IPS DF 6.9 (cell line): ENCODE measurements at places on chromosomes 7 and 10.

DNA sequence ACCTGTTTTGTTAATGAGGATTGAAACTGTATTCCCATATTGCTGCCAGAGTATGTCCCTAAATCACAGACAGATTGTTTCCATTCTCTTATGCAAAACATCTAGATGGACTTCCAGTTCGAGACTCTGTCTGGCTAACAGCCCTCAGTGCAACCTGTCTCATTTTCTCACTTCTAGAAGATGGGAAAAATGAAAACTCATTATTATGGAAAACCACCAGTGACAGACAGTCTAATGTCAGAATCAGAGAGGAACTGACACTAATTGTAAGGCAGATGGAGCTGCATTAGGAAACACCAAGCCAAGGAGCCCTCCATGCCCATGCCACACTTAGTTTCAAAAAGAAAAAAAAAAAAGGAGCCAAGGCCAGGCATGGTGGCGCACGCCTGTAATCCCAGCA, 61.6 kb downstream of the NPSR1 start:
- no peaks in the 10 kb centered on the region for H3K4me1 ChIP-seq
- no peak overlapping the region for H3K27ac ChIP-seq
- no peaks in the 10 kb centered on the region for H3K36me3 ChIP-seq
- DNase-seq = no peak

GRCh38 chr10:110842326-110842904, 29.3 kb upstream of the PDCD4 start:
- DNase-seq = no peak
- no peak overlapping the region for H3K4me3 ChIP-seq
- H3K4me1 ChIP-seq = 0 out of 2 replicates have a peak, but pooled peaks cover 1% of the 10 kb centered on the region
- no peaks in the 10 kb centered on the region for H3K36me3 ChIP-seq
- H3K27me3 ChIP-seq = no peaks in the 10 kb centered on the region

DNA sequence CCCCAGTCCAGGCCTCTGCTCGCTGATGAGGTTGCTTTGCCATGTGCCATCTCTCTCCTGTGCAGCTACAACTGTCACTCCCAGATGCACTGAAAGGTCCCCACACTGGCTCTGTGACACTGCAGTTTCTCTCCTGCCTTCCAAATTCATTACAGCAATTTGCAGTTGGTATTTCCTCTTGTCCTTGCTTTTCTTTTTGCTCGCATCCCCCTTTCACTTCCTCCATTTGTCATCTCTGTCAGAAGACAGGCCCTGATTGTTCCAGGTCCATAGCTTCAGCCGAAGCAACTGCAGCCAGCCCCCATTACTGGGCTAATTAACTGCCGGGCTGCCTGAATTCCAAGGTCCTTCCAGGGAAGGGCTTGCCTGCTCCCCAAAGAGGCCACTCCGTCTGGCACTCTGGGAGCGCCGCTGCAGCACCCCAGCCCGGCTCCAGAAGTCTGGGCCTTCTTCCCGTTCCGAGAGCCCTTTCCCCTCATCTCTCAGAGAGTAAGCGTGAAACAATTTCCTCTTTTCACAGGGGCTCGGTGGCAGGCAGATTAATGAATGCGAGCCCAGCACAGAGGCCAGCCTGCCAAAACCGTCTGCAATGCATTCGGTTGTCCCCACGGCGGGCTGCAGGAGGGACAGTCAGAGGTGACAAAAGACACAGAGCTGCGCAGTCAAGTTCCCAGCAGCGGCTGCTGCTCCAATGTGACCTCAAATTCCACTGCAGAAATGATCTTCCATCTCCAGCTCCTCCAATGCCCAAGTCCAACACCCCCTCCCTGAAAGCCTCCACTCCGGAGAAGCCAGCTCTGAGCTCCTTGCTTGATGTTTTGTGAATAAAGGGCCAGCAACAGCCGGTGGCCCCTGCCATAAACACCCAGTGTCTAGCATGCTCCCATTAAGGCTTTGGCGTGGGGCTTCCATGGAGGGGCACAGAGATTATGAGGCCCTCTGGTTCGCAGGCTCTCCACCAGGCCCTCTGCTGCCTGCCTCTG, 279.4 kb upstream of the HABP2 start:
- H3K4me1 ChIP-seq = no peaks in the 10 kb centered on the region
- no peak overlapping the region for H3K4me3 ChIP-seq
- no peaks in the 10 kb centered on the region for H3K36me3 ChIP-seq

- peaks cover 50% of the 10 kb centered on the region for H3K27me3 ChIP-seq
- H3K4me3 ChIP-seq = no peak overlapping the region
- no peak overlapping the region for H3K27ac ChIP-seq
- no peaks in the 10 kb centered on the region for H3K4me1 ChIP-seq
- no peaks in the 10 kb centered on the region for H3K36me3 ChIP-seq
- no peak for DNase-seq
Observed at GRCh38 chr7:69622014-69622835, 23.9 kb downstream of the AUTS2 start.

DNA sequence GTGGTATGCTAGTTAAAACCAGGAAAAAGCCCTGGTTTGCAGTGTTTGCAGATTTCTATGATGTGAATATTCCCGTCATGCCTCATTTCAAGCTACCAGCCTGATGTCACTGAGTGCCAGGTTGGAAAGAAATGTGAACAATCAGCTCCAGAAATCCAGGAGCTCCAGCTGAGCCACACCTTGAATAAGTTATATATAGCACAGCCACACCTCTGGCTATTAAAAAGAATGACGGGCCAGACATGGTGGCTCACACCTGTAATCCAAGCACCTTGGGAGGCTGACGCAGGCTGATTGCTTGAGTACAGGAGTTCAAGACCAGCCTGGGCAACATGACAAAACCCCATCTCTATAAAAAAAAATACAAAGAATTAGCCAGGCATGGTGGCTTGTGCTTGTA, 18.7 kb upstream of the SLF2 start:
- no peak overlapping the region for H3K27ac ChIP-seq
- H3K4me3 ChIP-seq = no peak overlapping the region
- no peaks in the 10 kb centered on the region; the same call in 1 of the 2 replicates for H3K4me1 ChIP-seq
- H3K27me3 ChIP-seq = no peaks in the 10 kb centered on the region

- no peak for DNase-seq
- H3K27ac ChIP-seq = no peak overlapping the region
- no peak overlapping the region for H3K4me3 ChIP-seq
- H3K36me3 ChIP-seq = no peaks in the 10 kb centered on the region
- peaks cover 6% of the 10 kb centered on the region for H3K4me1 ChIP-seq
Observed at GRCh38 chr10:11209830-11210181, 192.1 kb downstream of the CELF2 start.

- H3K36me3 ChIP-seq = no peaks in the 10 kb centered on the region
- H3K4me3 ChIP-seq = no peak overlapping the region
- DNase-seq = no peak
- peaks cover 2% of the 10 kb centered on the region; the same call in 1 of the 2 replicates for H3K4me1 ChIP-seq
Observed at GRCh38 chr7:106177300-106177690, 65.2 kb upstream of the SYPL1 start.

- no peaks in the 10 kb centered on the region for H3K4me1 ChIP-seq
- no peaks in the 10 kb centered on the region for H3K36me3 ChIP-seq
- no peaks in the 10 kb centered on the region for H3K27me3 ChIP-seq
- DNase-seq = no peak
- H3K27ac ChIP-seq = no peak overlapping the region
Observed at GRCh38 chr7:142172932-142173331, 61.4 kb downstream of the MGAM2 start.

DNA sequence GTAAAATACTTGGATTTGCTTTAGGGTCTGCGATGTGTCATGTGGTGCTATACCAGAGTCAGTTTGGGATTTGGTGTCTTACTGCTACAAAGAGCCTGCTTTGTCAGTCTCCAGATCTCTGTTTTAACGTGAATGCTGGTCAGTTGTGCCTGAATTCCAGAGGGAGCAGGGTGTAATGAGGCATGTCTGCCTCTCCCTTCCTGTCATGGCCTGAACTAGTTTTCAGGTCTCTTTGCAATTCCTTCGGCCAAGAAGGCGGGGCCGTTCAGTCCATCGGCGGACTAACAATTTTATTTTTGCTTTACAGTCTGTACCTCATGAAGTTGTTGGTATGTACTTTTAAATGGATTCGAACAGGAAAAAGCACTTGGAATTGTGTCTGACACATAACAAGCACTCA, 465.1 kb upstream of the ADARB2 start:
- no peak overlapping the region for H3K27ac ChIP-seq
- H3K4me3 ChIP-seq = no peak overlapping the region
- H3K36me3 ChIP-seq = no peaks in the 10 kb centered on the region
- peaks cover 1% of the 10 kb centered on the region; the same call in 1 of the 2 replicates for H3K4me1 ChIP-seq

- peaks cover 4% of the 10 kb centered on the region for H3K36me3 ChIP-seq
- H3K27ac ChIP-seq = no peak overlapping the region
- no peak for DNase-seq
- no peaks in the 10 kb centered on the region for H3K27me3 ChIP-seq
Observed at GRCh38 chr10:125123476-125124114, 36.8 kb downstream of the CTBP2 start.

GRCh38 chr10:109861081-109861480, 62.2 kb downstream of the XPNPEP1 start:
- DNase-seq = no peak
- H3K36me3 ChIP-seq = 0 out of 2 replicates have a peak, but pooled peaks cover 2% of the 10 kb centered on the region
- H3K27ac ChIP-seq = no peak overlapping the region
- no peaks in the 10 kb centered on the region for H3K27me3 ChIP-seq

GRCh38 chr7:1505731-1506550, 1.8 kb upstream of the INTS1 start:
- DNase-seq = no peak
- H3K4me3 ChIP-seq = no peak overlapping the region
- H3K27me3 ChIP-seq = no peaks in the 10 kb centered on the region
- H3K36me3 ChIP-seq = peaks cover 12% of the 10 kb centered on the region
- peaks cover 4% of the 10 kb centered on the region; the same call in 1 of the 2 replicates for H3K4me1 ChIP-seq

DNA sequence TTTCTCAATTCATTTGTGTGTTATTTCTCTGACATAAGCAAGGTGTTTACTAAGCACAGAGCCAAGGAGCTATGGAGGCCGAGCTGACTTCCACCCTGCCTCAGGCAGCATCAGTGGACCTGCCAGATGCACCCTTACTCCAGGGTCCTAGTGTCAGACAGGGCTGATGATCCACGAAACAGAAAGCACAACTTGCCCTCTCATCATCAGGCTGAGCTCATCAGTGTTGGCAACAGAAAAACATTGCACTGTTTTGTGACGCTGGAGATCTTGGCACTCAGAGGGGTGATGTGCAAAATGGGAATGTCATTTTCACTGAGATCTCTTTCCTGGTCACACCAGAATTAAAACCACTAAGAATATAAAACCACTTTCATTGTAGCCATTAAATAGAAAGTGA, 201.8 kb downstream of the GLI3 start:
- no peaks in the 10 kb centered on the region for H3K4me1 ChIP-seq
- H3K4me3 ChIP-seq = no peak overlapping the region
- no peaks in the 10 kb centered on the region for H3K27me3 ChIP-seq
- no peak overlapping the region for H3K27ac ChIP-seq

GRCh38 chr7:80779456-80779855, 139.4 kb downstream of the SEMA3C start:
- H3K4me1 ChIP-seq = no peaks in the 10 kb centered on the region
- H3K27me3 ChIP-seq = no peaks in the 10 kb centered on the region
- no peak for DNase-seq
- no peak overlapping the region for H3K4me3 ChIP-seq
- no peaks in the 10 kb centered on the region for H3K36me3 ChIP-seq

DNA sequence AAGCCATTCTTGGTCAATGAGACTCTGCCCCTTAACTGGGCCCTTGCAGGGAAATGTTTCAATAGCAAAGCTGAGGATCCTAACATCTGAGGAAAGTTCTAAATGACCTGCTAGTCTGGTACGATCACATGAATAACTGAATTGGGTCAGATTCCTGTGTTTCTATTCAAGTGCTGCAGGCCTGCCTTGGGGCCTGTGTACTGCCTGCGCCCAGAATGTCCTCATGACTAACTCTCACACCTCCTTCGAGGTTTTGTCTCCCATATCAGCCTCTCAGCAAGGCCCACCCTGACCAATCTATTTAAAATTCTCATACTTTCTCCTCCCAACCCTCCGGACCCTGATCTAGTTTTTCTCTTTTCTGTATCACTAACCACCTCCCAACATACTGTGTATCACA, 4.4 kb downstream of the JAZF1 start:
- no peaks in the 10 kb centered on the region for H3K27me3 ChIP-seq
- H3K27ac ChIP-seq = no peak overlapping the region
- no peaks in the 10 kb centered on the region for H3K36me3 ChIP-seq
- no peak for DNase-seq
- no peak overlapping the region for H3K4me3 ChIP-seq

- H3K27me3 ChIP-seq = no peaks in the 10 kb centered on the region
- H3K27ac ChIP-seq = no peak overlapping the region
- H3K36me3 ChIP-seq = no peaks in the 10 kb centered on the region
- H3K4me1 ChIP-seq = no peaks in the 10 kb centered on the region
Observed at GRCh38 chr10:131738396-131738735, 162.4 kb upstream of the PPP2R2D start.

GRCh38 chr7:37039131-37039749, 314.9 kb upstream of the AOAH start:
- DNase-seq = no peak
- no peaks in the 10 kb centered on the region for H3K36me3 ChIP-seq
- no peaks in the 10 kb centered on the region for H3K27me3 ChIP-seq
- 0 out of 2 replicates have a peak, but pooled peaks cover 1% of the 10 kb centered on the region for H3K4me1 ChIP-seq
- no peak overlapping the region for H3K27ac ChIP-seq
- no peak overlapping the region for H3K4me3 ChIP-seq

DNA sequence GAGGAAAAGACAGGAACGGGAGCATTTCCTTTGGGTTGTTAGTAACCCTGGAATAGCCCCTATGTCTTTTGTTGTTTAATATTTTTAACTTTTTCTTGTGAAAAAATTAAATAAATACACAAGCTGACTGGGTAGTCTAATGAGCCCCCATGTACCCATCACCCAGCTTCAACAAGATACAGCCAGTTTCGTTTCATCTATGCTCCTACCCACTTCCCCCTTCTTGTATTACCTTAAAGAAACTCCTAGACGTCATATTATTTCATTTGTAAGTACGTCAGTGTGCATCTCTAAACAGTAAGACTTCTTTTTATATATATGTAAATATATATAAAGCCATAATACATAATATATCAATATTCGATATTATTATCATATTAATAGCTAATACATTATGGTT, 42.8 kb upstream of the NUB1 start:
- H3K36me3 ChIP-seq = no peaks in the 10 kb centered on the region
- H3K4me3 ChIP-seq = no peak overlapping the region
- H3K27me3 ChIP-seq = no peaks in the 10 kb centered on the region
- no peak for DNase-seq

DNA sequence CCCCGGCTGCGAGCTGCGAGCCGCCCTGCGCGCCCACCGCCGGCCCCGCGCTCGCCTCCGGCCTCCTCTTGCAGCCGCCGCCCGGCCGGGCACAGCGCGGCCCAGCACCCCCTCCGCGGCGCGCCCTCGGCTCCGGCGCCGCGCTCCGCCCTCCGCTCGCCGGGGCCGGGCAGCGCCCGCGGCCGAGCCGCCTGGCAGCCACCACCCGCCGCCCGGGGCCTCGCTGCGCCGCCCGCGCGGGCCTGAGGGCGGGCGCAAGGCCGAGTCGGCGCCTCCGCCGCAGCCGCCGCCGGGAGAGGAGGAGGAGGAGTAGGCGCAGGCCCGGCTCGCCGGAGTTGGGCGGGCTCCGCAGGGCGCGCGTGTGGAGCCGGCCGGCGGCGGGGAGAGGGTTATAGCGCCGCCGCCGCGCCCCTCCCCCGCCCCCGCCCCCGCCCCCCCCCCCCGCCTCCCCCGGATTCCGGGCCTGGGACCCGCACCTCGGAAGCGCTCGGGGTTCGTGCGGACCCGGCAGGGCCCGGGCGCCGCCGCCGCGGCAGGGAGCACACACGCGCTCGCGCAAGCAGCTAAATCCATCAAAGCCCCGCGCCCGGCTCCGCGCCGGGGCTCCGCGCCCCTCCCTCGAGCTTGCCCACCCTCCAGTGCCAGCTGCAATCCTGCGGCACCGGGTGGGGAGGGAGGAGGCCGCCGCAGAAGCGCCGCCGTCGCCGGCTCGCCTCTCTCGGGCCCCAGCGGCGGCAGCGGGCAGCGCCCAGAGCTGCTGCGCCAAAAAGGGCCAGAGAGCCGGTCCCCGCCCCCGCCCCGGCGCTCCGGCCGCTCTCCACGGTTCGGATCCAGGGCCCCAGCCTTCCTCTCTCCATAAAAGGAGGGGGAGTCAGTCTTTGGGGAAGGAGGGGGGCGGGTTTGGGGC, at the start of gene PDGFA:
PDGFA (minus strand) TSS at position 363 of the 907 bp plus-strand sequence. CDS start 845 bp downstream, outside the sequence.
- peaks cover 26% of the 10 kb centered on the region for H3K27me3 ChIP-seq
- H3K4me3 ChIP-seq = peak within 1 kb of the TSS; percentile 90
- H3K27ac ChIP-seq = no peak within 1 kb of the TSS
